ENCODE measurements at places on chromosomes 7 and 10.

GRCh38 chr10:81564143-81564542, 310.9 kb upstream of the NRG3 start:
- H3K4me3 ChIP-seq: no peak overlapping the region
- no peak for DNase-seq
- H3K27ac ChIP-seq: no peak overlapping the region
- H3K27me3 ChIP-seq: no peaks in the 10 kb centered on the region
- H3K4me1 ChIP-seq: no peaks in the 10 kb centered on the region

DNA sequence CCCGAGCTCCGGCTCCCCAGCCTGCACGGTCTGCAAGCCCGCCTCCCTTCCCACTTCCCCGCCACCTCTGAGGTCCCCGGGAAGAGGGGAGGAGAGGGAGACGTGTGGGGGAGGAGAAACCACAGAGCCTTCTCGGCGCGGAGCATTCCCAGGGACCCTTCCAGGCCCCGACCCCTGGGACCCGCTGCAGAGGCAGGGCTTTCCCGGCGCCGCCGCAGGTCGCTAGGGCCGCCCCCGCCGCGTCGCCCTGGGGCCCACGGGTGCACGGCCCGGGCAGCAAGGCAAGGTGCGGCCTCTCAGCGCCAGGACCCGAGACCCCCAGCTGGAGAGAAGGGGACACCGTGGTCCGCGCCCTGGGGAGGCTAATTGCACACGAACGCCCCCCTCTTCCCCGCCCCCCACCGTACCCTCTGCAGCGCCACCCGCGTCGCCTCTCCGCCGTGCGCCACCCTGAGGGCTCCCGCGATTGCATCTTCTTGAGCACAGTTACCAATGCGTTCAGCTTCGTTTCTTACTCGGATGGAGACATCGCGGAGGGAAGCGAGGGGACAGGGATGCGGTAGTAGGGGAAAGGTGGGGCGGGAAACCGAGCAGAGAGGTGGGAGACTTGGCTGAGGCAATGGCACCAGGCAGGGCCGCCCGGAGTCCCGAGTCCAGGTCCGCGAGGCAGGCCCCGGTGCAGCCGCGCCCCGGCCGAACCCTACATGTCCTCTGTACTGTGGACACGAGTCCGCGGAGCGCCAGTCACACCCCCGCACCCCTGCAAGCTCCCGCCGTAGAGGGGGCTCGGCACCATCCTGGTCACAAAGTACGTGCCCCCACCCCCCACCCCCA, 28.9 kb downstream of the SKIDA1 start:
- peak; percentile 74 for DNase-seq
- H3K27me3 ChIP-seq: peaks cover 64% of the 10 kb centered on the region
- peaks cover 32% of the 10 kb centered on the region for H3K4me1 ChIP-seq

- H3K27ac ChIP-seq: no peak overlapping the region
- no peak overlapping the region for H3K4me3 ChIP-seq
- H3K36me3 ChIP-seq: no peaks in the 10 kb centered on the region
- H3K4me1 ChIP-seq: no peaks in the 10 kb centered on the region
- DNase-seq: no peak
- no peaks in the 10 kb centered on the region for H3K27me3 ChIP-seq
Measured at GRCh38 chr7:123201901-123202300, 2.1 kb upstream of the SLC13A1 start.

DNA sequence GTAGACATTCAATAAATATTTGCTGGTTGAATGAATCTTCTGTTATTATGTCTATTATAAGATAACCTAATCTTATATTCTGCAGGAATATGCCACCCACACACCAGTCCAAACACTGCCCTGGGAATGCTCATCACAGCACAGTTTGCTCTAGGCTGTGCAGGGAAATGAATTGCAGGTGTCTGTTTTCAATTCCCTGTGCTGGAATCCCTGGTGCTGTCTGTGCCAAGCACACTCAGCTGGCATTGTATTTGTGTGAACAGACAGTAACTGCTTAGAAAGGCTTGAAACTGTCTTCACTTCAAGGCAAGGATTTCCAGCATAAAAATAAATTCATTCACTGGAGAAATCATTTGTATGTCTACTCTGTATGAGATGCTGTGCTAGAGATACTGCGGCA, 20.2 kb downstream of the ATOH7 start:
- H3K27ac ChIP-seq: no peak overlapping the region
- H3K36me3 ChIP-seq: no peaks in the 10 kb centered on the region
- DNase-seq: no peak

- no peaks in the 10 kb centered on the region for H3K4me1 ChIP-seq
- DNase-seq: no peak
- H3K27ac ChIP-seq: no peak overlapping the region
- no peak overlapping the region for H3K4me3 ChIP-seq
Measured at GRCh38 chr7:116342125-116342524, 131.8 kb downstream of the TES start.

GRCh38 chr10:49651917-49652316, 27.5 kb upstream of the C10orf53 start:
- H3K27me3 ChIP-seq: no peaks in the 10 kb centered on the region
- DNase-seq: no peak
- H3K4me1 ChIP-seq: peaks cover 44% of the 10 kb centered on the region
- H3K4me3 ChIP-seq: no peak overlapping the region
- H3K27ac ChIP-seq: peak overlapping the region; percentile 83

GRCh38 chr10:11322698-11323097, 288.8 kb downstream of the USP6NL start:
- H3K36me3 ChIP-seq: peaks cover 94% of the 10 kb centered on the region
- no peak overlapping the region for H3K4me3 ChIP-seq
- no peak overlapping the region for H3K27ac ChIP-seq
- no peaks in the 10 kb centered on the region for H3K4me1 ChIP-seq
- no peak for DNase-seq
- no peaks in the 10 kb centered on the region for H3K27me3 ChIP-seq

GRCh38 chr7:118053353-118053752, 130.6 kb upstream of the LSM8 start:
- no peaks in the 10 kb centered on the region for H3K36me3 ChIP-seq
- DNase-seq: no peak
- H3K4me3 ChIP-seq: no peak overlapping the region

DNA sequence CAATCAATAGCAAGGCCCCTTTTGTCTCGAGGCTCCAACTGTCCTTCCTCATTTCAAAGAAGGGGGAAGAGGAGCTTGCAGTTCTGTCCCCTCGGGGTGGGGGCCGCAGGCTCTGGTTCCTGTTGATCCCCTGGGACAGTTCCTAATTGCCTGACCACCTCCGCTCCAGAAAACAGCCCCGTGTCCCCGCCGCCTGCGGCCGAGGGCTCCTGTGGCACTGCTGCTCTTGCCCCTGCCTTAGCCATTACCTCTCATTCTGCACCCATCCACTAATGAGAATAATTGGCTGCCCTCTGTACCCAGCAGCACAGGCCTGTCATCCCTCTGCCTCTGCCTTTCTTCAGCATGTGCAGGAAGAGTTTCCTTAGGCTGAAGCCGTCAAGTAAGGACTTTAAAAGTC, 668.3 kb upstream of the FOXK1 start:
- no peak overlapping the region for H3K27ac ChIP-seq
- H3K4me3 ChIP-seq: no peak overlapping the region
- no peaks in the 10 kb centered on the region for H3K27me3 ChIP-seq
- no peak for DNase-seq
- no peaks in the 10 kb centered on the region for H3K4me1 ChIP-seq

DNA sequence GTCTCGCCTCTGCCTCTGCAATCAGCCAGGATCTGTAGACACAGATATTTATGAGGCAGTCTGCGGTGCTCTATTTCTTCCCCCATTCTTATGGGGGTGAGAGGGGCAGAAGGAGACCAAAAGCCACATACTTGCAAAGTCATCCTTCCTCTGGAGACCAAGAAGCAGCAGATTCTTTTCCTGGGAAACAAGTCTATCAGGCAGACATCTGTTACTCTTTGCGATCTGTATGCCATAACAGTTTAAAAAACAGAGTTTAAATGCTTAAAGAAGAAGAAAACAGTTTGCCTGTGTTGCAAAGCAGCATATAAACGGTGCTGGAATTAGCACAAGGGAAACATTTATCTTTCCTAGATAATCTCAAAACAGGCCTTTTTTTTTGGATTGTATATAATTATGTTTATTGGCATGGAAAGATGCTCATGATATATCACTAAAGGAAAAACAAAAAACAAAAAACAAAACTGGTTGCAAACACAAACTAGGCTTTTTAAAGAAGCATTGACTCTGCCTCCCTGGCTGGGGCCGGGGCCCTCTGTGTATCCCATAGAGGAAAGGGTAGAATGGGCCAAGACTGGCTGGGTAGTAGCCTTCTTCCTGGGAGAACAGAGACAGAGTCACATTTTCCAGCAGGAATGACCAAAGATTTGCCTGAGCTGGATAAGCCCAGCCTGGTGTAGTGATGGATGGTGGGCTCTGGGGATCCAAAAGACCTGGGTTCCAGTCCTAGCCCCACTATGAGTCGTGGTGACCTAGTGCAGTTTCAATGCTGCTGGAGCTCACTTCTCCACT, 50.4 kb downstream of the RGS10 start:
- DNase-seq: no peak
- no peaks in the 10 kb centered on the region for H3K36me3 ChIP-seq

GRCh38 chr10:77087366-77087765, 550.2 kb downstream of the KCNMA1 start:
- no peak overlapping the region for H3K4me3 ChIP-seq
- no peaks in the 10 kb centered on the region for H3K4me1 ChIP-seq
- H3K27ac ChIP-seq: no peak overlapping the region
- H3K36me3 ChIP-seq: no peaks in the 10 kb centered on the region

GRCh38 chr7:23220690-23221305, 25.8 kb upstream of the GPNMB start:
- H3K4me1 ChIP-seq: no peaks in the 10 kb centered on the region
- H3K27me3 ChIP-seq: peaks cover 24% of the 10 kb centered on the region
- no peak overlapping the region for H3K27ac ChIP-seq

- H3K27me3 ChIP-seq: peaks cover 9% of the 10 kb centered on the region
- no peak overlapping the region for H3K4me3 ChIP-seq
- H3K36me3 ChIP-seq: no peaks in the 10 kb centered on the region
- no peak overlapping the region for H3K27ac ChIP-seq
Measured at GRCh38 chr10:113764582-113764981, 13.1 kb downstream of the PLEKHS1 start.

GRCh38 chr7:130695840-130696239, 9.5 kb upstream of the TSGA13 start:
- H3K4me3 ChIP-seq: no peak overlapping the region
- H3K4me1 ChIP-seq: no peaks in the 10 kb centered on the region
- H3K27ac ChIP-seq: no peak overlapping the region
- DNase-seq: no peak
- no peaks in the 10 kb centered on the region for H3K36me3 ChIP-seq

- no peak overlapping the region for H3K4me3 ChIP-seq
- no peaks in the 10 kb centered on the region for H3K4me1 ChIP-seq
- H3K36me3 ChIP-seq: peaks cover 19% of the 10 kb centered on the region
- peaks cover 6% of the 10 kb centered on the region for H3K27me3 ChIP-seq
- no peak overlapping the region for H3K27ac ChIP-seq
Measured at GRCh38 chr10:72094574-72094973, 6.2 kb upstream of the SPOCK2 start.

DNA sequence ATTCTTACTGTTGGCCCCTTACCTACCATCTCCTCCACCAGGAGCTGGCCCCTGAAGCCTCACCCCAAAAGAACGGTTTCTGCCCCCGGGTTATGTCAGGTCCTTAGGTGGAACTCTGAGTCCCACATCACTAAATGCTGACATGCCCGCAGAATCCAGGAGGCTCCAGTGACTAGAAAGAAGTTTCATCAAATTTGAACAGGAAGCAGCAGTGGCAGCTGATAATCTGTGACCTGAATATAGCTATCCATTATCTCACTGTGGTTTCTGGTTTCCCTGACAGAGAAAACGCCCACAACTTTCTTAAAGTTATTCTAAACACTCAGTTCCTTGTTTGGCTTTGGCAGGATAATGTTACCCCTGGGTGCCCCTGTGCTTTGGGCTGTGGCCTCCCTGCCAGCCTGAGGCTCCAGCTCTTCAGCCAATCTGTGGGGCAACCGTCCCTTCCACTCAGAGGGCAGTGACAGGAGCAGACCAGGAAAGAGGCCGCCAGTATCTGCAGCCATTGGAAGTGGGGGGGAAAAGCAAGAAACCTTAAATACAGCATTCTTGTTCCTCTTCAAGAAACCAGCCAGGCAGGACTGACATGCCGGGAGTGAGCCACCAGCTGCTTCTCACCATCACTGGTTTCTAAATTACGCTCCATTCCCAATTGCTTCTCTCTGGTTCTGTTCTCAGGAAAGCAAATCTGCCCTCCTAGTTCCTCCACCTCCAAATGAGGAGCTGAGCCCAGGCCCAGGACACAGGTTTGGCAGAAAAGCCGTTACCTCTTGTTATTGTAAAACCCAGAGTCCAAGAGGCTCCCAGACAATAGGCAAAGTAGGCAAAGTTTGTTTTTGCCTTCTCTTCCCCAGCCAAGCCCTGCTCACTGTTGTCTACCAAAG, 41.2 kb upstream of the VCL start:
- H3K27ac ChIP-seq: no peak overlapping the region
- H3K4me3 ChIP-seq: no peak overlapping the region
- H3K27me3 ChIP-seq: peaks cover 2% of the 10 kb centered on the region
- peak; percentile 41 for DNase-seq
- H3K36me3 ChIP-seq: no peaks in the 10 kb centered on the region
- H3K4me1 ChIP-seq: peaks cover 12% of the 10 kb centered on the region

DNA sequence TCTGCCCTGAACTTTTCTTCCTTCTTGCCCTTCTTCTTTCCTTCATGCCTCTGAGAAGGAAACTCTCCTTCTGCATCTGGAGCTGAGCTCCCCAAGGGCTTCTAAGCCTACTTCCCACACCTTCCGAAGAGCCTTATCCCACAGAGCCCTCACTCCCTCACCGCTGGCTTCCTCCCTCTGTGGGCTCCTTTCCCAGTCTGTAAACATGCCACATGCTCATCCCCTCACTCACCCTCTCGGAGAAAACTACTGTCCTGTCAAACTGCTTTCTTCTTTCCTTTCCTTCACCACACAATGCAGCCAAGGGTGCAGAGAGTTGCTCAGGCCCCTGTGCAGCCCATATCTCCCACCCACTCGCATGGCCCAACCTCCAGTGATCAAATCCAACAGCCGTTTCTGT, 18.1 kb downstream of the ANKRD16 start:
- H3K27me3 ChIP-seq: no peaks in the 10 kb centered on the region
- no peak overlapping the region for H3K27ac ChIP-seq
- no peak for DNase-seq
